ENCODE measurements at places on chromosomes 7 and 10.
A peak's percentile ranks its signal among the peaks of the same experiment; 100 is the strongest.

GRCh38 chr10:78251016-78251385 is 217.3 kb downstream of the RPS24 start:
- no peak for ATAC-seq

GRCh38 chr10:122281018-122281626 is 10.0 kb downstream of the BTBD16 start:
- no peak for ATAC-seq

GRCh38 chr10:44017483-44018145 is 367.3 kb downstream of the CXCL12 start:
- no peak for ATAC-seq

DNA sequence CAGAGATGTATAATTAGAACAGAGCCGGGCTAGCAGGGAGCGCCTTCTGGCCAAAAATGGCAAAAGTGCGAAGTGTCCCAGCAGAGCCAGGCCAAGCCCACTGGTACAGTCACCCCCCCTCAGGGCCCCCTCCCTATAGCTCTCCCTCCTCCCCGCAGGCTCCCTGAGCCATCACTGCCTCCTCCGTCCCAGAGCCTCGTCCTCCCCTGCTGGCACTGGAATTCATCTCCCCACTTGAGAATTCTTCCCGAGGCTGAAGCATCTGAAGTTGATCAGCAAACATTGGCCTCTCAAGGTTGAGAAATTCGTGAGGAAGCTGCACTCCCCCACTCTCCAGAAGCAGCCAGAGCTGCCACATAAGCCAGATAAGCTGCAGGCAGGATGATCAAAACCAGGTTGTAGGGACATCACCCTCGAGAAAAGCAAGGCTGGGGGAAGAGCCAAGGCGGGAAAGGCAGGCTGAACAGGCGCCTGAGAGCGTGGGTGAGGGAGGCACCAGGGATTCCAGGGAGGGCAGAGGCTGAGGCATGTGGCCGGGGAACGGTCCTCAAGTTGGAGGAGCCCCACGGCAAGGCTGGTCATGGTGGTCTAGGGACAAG is 23.4 kb downstream of the CAMK2G start:
- ATAC-seq, result peak; percentile 89

- no peak for ATAC-seq
Measured at GRCh38 chr10:132808383-132809231, 22.7 kb upstream of the NKX6-2 start.
